ENCODE measurements at places on chromosomes 2 and 18.
A peak's percentile ranks its signal among the peaks of the same experiment; 100 is the strongest.

- DNase-seq: no peak
Measured at GRCh38 chr18:62334120-62334519, 9.0 kb downstream of the TNFRSF11A start.

GRCh38 chr18:74930616-74931015 lies 278.3 kb downstream of the PTGR3 start:
- no peak for DNase-seq

GRCh38 chr2:159516241-159516758 lies 100.0 kb downstream of the BAZ2B start:
- no peak for DNase-seq

- no peak for DNase-seq
Measured at GRCh38 chr18:28002841-28003240, 174.1 kb downstream of the CDH2 start.

DNA sequence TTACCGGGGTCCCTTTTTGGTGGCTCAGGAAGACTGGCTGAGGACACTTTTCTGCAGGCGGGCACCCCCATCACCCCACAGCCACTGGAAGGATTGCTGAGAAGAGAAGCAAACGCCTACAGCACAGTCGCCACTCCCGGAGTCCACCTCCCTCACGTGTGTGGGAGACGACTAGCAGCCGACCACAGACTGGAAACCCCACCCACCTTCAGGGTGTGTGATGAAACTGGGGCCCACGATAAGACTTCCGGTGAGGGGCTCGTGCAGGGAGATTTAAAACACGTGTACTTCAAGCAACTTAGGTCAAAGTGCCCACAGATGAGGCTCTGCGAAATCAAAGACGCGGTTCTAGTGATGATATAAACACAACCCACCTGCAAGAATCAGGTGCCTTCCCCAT lies 26.3 kb downstream of the MBP start:
- DNase-seq: peak; percentile 52

DNA sequence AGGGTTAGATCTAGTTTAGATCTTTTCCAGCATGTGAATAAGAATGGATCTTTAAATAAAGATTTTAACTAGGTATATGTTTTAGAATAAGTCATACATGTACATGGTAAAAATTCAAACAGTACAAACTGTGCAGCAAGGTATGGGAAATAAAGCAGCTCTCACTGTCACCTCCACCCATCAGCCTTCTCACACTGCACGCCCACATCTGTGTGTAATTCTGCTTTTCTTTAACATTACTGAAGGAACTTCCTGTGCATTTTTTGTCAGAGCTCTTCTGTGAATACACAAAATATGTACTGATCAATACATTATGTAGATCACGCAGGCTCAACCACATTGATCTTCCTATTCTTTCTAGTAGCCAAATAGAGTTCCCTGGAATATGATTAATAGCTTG lies 3.4 kb downstream of the CASP8 start:
- no peak for DNase-seq

- no peak for DNase-seq
Measured at GRCh38 chr2:188028739-188029138, 262.9 kb upstream of the GULP1 start.

GRCh38 chr2:232869138-232870017 lies 686 bp upstream of the SNORC start:
- DNase-seq: no peak

DNA sequence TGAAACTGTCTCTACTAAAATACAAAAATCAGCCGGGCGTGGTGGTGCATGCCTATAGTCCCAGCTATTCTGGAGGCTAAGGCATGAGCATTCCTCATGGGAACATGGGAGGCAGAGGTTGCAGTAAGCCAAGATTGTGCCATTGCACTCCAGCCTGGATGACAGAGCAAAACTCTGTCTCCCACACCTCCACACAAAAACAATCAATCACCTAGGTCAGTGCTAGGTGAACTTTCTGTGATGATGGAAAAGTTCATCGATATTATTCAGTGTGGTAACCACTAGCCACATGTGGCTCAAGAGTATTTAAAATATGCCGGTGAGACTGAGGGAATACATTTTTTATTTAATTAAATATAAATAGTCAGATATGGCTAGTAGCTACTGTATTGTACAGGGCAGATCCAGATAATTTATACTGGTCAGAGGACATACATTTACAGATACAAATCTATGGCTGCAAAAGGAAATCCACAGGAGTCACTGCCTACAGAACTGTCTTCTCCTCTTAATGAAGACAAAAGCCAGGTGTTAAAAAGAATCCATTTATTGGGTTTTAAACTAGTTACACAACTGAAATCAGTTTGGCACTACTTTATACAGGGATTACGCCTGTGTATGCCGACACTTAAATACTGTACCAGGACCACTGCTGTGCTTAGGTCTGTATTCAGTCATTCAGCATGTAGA lies 3.9 kb upstream of the GPR75 start:
- DNase-seq: no peak

DNA sequence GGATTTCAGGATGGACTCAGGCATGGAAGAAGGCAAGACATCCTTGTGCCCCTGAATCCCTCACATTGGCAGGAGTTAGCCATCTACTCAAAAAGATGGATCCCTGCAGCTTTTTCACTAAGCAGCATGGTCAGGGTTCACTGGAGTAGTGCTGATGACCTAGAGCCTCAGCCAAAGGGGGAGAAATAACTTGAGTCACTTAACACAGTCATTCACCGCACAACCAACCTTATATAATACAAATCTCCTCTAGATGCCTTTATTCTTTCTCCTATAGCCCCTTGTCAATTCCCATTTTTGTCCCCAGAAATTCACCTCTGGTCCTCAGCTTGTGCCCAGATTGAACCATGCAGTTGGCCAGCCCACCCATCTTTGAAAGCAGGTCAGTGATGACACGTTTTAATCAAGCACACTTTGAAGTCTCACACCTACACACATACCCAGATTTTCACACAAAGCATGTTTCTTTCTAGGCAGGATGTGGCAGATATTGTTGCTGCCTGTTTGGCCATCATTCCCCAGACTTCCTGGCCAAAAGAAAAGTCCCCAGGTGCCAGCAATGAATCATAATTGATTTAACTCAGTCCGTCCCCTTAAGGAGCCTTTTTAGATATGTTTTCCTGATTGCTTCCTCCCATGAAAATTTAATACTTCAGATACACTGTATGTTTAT lies 84.2 kb downstream of the LBH start:
- DNase-seq: no peak

DNA sequence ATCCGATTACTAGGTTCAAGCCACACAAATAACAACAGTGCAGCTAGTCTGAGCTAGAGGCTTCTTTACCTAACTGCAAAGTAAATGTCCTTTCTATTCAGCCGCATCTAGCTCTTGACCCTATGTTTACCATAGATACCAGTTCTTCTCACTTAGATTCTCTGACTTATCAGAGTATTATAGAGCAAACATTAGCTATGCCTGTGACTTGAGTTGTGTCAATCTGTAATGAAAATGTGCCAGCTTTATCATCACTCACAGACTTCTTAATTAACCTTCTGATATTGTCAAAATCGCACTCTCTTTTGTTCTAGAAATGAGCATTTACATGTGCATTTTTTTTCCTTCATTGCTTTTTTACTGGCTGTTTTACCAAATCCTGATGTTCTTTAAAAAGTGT lies 79.9 kb downstream of the BCL11A start:
- no peak for DNase-seq

- no peak for DNase-seq
Measured at GRCh38 chr2:77778917-77779316, 256.7 kb upstream of the LRRTM4 start.

GRCh38 chr2:238693337-238694093 lies 154.4 kb upstream of the TWIST2 start:
- DNase-seq: no peak

DNA sequence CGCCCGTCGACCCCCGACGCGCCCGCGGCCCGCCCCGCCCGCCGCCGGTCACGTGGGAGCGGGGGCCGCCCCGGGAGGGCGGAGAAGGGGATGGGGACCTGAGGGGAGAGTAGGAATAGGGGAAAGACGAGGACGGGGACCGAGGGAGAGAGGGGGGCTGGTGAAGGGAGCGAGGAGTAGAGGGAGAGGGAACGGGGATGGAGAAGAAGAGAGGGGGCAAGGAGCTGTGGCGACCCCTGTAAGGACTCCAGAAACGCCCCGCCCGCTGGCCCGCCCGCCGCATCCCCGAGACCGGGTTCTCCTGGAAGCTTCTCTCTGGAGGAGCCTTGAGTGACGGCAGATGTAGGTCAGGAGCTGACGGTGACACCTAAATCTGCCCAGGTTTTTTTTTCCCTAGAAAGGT lies 615 bp downstream of the ADNP2 start:
- no peak for DNase-seq

DNA sequence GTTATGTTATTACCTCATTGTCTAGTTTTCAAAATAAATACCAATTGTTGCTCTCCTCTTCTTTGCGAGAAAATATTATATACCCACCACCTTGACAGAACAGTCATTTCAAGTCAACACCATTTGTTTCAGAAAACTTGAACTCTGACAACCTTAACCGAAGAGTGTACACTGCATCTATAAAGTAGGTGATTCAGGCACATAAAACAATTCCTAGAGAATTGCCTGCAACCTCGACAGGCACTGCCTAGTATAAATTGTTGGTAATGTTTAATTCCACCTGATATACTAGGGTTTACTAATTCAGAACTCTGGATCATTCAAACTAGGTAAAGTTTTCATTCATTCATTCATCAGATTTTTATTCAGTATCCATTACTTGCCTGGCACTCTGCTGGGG lies 121.8 kb downstream of the AKAIN1 start:
- DNase-seq: no peak

DNA sequence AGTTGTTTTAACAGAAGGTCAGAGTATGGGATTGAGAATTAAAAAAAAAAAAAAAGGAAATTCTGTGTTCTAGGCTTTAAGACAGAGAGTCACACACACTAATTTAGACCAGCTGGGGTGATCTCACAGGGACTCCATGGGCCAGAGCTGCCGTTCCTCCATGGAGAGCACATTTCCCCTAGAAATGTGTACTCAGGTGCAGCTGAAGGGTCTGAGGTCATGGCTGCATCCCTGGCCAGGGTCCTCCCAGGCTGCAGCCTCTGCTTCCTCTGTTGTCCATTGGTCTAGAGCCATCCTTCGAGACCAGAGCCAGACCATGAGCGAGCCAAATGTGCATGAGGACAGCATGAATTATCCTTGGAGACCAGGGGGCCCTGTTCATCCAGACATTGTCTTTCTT lies 190.1 kb upstream of the TNP1 start:
- DNase-seq: no peak

GRCh38 chr18:5455674-5456073 lies 88.1 kb downstream of the EPB41L3 start:
- no peak for DNase-seq

DNA sequence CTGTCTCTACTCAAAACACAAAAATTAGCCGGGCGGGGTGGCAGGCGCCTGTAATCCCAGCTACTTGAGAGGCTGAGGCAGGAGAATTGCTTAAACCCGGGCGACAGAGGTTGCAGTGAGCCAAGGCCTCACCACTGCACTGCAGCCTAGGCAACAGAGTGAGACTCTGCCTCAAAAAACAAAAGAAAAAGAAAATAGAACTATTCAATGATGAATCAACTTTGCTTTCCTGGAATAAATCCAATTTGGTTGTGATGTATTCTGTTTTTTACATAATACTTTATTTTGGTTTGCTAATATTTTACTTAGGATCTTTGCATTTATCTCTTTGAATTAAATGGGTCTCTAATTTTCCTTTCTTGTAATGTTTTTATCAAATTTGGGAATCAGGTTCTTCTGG lies 86.3 kb upstream of the MBOAT2 start:
- DNase-seq: no peak

DNA sequence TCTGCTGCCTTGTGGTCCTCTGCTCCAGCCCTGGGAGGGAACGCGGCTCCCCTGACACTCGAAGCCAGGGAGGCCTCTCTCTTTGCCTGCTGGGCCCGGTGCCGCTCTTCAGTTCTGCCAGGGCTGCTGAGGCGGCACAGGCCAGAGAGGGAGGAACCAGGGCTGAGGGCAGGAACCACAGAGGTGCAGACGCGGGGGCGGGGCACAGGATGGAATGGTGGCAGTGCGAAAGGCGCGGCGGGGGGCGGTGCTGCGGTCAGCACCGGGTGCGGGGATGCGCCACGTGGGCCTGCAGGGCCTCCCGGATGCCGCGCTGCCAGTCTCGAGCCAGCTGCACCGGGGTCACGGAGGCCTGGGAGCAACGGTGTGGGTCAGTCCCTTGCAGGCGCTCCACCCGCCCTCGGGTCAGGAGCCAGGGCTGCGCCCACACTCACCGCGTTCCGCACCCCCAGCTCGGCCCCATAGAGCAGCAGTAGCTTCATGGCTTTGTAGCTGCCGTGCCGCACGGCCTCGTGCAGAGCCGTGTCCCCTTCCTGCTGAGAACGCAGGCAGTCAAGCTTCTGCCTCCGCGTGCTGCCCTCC lies 4.4 kb downstream of the ANKRD23 start:
- peak; percentile 46 for DNase-seq

GRCh38 chr18:70672581-70672980 lies 383.7 kb downstream of the SOCS6 start:
- DNase-seq: no peak

DNA sequence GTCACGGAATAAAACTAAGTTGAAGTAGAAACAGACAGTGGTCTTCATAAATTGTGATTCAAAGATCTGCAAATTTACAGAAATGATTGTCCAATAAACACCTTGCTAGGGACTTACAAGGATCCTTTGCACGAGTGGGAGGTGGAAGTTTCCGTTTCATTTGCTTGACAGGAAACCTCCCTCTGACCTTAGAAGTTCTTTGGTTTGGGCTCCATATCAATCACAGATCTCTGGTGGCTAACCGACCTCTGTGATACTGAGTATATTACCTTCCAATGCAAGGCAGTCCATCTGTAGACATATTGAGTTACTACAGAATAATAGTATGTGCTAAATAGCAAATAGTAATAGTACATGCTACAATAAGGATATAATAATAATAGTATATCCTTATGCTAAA lies 33.7 kb upstream of the RNF152 start:
- DNase-seq: no peak

- DNase-seq: no peak
Measured at GRCh38 chr18:77131100-77131651, 1.4 kb downstream of the MBP start.

DNA sequence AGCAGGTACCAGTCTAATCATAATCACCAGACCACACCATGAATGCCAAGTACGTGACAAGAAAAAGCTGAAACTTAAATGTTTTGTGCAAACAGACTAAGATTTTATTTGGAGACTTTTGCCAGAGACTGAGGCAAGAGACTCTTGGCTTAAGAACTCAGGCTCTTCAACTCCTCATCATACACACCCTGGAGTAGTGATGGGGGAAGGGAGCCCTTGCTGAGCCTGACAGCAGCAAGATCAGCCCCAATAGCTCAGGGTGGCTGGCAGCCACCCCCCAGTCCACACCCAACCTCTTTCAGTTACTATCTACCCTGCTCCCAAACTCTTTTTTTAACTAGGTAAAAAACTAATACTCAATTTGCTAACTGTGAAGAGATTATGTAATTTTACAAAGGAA lies 114.8 kb downstream of the CCBE1 start:
- DNase-seq: no peak

Data from stimulated activated CD4-positive, alpha-beta T cell treated with anti-CD3 and anti-CD28 coated beads, Interleukin-1b, Interleukin-23, amount 100 ng/mL, for 1 hour (primary cell).